ENCODE measurements at places on chromosomes 16 and 17.
A peak's percentile ranks its signal among the peaks of the same experiment; 100 is the strongest.

GRCh38 chr16:84239909-84240308, at the start of gene KCNG4:
Gene KCNG4, minus strand, starts transcription at chr16:84240012. Its CDS starts 2,527 bp downstream, at chr16:84237485.
- no peak for DNase-seq

DNA sequence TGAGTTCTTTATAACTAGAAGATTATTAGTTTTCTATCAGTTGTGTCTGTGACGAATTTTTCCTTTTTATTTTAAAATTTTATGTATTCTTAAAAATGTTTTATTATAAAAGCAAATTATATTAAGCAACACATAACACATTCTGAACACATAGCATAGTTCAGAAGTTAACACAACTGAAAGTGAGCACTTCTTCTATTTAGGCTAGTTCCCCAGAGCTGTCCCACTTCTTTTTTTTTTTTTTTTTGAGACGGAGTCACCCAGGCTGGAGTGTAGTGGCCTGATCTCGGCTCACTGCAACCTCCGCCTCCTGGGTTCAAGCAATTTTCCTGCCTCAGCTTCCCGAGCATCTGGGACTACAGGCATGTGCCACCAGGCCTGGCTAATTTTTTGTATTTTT, 37.7 kb upstream of the ALDH3A2 start:
- no peak for DNase-seq

DNA sequence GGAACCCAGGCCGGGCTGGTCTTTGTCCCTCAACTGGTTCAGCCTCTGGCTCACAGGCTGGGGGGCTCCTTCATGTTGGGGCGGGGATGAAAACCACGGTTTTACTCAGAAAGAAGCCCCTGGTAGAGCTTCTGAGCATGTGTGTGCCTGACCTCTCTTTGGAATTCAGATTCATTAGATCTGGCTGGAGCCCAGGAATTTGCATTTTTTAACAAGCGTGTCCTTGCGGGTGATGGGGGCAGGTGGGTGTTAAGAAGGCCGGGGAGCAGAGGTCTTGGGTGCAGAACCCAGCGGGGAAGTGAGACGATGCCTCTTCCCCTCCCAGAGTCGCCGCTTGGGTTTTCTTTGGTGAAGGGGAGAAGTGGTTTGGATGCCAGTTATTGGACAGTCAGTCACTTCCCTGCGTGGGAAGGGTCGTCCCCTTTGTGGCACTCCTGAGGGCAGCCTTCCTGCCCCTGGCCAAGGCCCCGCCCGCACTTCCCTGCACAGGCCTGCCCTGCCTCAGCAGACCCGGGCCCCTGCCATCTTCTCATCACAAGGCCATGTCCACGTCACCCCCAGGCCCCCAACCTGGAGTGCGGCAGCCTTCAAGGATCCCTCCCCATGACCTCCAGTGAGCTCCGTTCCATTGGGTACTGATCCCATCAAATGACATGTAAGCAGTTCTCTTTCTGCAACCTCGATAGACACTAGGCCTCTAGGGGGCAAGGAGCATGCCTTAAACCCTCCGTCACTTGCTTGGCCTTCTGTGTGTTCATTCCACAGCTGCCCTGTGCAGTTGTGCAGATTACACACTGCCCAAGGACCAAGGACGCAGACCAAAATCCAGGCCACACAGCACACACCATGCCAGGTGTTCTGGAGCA, 177.7 kb upstream of the CIBAR2 start:
- no peak for DNase-seq

DNA sequence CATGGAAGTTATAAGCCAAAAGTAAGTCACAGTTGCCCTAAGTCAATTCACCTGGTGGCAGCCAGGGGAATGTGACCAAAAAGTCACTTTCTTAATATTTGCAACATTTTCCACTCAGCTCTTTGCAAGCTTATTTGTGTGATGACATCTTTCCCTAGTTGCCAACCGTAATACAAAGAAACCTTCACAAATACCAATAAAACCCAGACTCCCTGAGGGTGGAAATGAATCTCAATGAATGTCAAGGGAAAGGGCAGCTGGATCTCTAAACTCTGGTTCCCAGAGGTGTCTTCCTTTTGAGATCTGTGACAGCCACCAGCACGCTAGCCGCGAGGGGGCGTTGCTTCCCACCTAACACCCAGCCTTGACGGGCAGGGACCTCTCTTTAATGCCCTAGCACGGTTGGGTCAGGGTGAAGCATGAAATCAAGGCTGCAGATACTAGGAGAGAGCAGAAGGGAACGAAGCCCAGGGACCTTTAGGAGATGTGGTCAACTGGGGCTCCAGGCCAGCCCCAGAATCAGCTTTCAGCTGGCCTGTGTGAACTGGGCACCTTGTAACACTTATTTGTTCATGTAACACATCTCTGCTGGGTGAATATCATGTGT, 82.2 kb downstream of the CMC2 start:
- peak; percentile 34 for DNase-seq

- DNase-seq = no peak
These were observed 7.2 kb upstream of the ADAMTS18 start for GRCh38 chr16:77442078-77442477.

GRCh38 chr17:16013943-16014407, 14.4 kb downstream of the TTC19 start:
- no peak for DNase-seq

- DNase-seq = no peak
These were observed 14.2 kb downstream of the ANKFY1 start for GRCh38 chr17:4249452-4250029.

DNA sequence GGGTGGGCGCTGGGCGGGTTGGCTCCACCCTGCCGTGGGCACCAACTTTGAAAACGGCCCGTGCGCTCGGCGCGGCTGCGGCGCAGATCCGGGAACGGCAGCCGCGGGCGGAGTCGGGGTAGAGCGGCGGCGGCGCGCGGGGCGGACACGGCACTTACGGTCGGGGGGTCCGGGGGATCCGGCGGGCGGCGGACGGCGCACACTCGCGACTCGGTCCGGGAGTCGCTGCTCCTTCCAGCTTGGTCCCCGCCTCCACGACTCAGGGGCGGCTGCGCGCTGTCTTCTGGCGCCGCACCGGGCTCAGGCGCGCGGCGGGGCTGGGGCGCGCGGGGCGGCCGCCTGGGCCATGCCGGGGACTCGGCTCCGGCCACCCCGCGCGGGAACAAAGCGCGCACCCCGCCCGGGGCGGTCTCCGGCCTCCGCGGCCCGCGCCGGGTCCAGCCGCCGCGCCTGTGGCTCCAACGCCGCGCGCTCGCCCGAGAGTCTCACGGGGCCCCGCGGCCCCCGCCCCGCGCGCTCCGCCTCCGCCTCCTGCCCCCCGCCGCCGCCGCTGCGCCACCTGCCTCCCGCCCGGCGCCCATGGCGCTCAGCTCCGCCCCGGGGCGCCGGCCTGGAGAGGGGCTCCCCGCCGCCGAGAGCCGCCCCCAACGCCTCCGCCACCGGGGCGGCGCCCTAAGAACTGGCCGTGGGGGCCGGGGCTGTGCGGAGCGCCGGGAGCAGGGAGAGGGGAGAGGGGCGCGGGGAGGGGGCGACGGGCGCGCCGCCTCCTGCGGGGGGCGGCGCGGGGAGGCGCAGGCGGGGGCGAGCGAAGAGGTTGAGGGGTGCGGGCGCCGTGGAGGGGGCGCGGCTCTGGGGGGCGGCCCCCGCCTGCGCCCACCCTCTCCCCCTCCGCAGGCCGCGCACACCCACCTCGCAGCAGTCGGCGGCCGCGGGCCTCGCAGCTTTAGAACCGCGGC, 35.9 kb downstream of the CBFA2T3 start:
- peak; percentile 61 for DNase-seq

GRCh38 chr17:55356434-55357328, 65.0 kb downstream of the MMD start:
- DNase-seq = peak; percentile 28

GRCh38 chr17:80709090-80709695, 164.6 kb downstream of the RPTOR start:
- DNase-seq = no peak

GRCh38 chr17:47701608-47702007, 7.6 kb downstream of the TBKBP1 start:
- no peak for DNase-seq

- no peak for DNase-seq
These were observed 549.9 kb upstream of the CDH5 start for GRCh38 chr16:65816556-65816955.

GRCh38 chr17:57557834-57558681, 187.0 kb downstream of the CCDC182 start:
- DNase-seq = no peak

DNA sequence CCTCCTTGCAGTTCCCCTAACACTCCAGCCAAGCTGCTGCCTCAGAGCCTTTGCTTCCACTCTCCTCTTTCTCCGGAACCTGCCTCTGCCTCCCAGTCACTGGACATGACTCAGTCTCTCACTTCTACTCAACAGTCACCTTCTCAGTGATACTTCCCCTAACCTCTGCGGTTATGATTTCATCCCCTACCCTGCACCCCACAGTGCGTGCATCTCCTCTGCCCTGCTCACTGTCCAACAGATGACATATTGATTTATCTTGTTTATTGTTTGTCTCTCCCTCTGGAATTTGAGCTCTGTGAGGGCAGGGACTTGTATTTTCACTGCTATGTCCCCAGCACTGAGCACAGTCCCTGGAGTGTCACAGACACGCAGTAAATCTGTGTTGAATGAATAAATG, 100.7 kb downstream of the CYLD start:
- DNase-seq = no peak

GRCh38 chr17:55496094-55496881, 15.0 kb downstream of the SMIM36 start:
- no peak for DNase-seq

GRCh38 chr17:46195939-46196716, 2.9 kb upstream of the KANSL1 start:
- DNase-seq = no peak

DNA sequence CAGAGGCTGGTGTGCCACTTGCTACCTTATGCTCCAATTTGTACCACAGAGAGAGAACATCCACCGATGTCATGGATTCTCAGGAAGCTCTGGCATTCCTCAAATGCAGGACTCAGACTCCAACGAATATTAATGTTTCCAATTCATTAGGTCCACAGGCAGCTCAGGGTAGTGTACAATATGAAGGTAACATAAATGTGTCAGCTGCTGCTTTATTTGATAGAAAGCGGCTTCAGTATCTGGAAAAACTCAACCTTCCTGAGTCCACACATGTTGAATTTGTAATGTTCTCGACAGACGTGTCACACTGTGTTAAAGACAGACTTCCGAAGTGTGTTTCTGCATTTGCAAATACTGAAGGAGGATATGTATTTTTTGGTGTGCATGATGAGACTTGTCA, 16.1 kb downstream of the SLFN5 start:
- no peak for DNase-seq

DNA sequence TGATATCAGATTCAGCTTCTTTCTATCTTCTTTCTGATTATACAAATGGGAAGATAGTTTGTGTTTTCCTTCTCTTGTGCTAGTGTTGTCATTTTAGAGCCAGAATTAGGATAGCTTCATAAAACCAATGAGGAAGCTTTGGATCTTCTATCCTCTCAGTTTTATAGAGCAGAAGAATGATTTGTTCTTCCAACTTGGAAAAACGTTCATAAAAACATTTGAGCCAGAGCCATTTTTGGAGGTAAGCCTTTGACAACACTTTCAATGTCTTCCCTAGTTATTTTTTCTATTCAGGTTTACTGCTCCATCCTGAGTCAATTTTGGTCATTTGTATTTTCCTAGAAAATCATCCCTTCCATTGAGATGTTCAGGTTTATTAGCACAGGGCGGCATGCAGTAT, 91.2 kb upstream of the MYOCD start:
- DNase-seq = no peak

GRCh38 chr16:83959656-83960434, 6.8 kb downstream of the OSGIN1 start:
- no peak for DNase-seq

- peak; percentile 69 for DNase-seq
These were observed at the start of gene NDRG4 for GRCh38 chr16:58499615-58500351. Gene NDRG4, plus strand, starts transcription at chr16:58500143. Its CDS starts 106 bp downstream, at chr16:58500249.

Measured in GM12892 (cell line).